ENCODE measurements at places on chromosomes 1 and 21. TPM values are rescaled to one million over a fixed set of nuclear protein-coding genes. Genes with fewer than 3 reads are reported as not detected.

The PIK3CD gene
- 16.8 TPM for total RNA-seq

- no peak overlapping the region for H3K27ac ChIP-seq
- no peaks in the 10 kb centered on the region for H3K4me1 ChIP-seq
- no peaks in the 10 kb centered on the region for H3K36me3 ChIP-seq
- no peaks in the 10 kb centered on the region for H3K27me3 ChIP-seq
- no peak overlapping the region for H3K4me3 ChIP-seq
Measured at GRCh38 chr1:116498789-116499628, 71.8 kb downstream of the CD58 start.

The SLAMF7 gene
- total RNA-seq: not detected

The ZMYM4 gene
- total RNA-seq: 65.4 TPM

- no peak overlapping the region for H3K4me3 ChIP-seq
- no peaks in the 10 kb centered on the region for H3K36me3 ChIP-seq
- no peak overlapping the region for H3K27ac ChIP-seq
- no peaks in the 10 kb centered on the region for H3K27me3 ChIP-seq
Measured at GRCh38 chr1:185353124-185353523, 36.1 kb upstream of the IVNS1ABP start.

DNA sequence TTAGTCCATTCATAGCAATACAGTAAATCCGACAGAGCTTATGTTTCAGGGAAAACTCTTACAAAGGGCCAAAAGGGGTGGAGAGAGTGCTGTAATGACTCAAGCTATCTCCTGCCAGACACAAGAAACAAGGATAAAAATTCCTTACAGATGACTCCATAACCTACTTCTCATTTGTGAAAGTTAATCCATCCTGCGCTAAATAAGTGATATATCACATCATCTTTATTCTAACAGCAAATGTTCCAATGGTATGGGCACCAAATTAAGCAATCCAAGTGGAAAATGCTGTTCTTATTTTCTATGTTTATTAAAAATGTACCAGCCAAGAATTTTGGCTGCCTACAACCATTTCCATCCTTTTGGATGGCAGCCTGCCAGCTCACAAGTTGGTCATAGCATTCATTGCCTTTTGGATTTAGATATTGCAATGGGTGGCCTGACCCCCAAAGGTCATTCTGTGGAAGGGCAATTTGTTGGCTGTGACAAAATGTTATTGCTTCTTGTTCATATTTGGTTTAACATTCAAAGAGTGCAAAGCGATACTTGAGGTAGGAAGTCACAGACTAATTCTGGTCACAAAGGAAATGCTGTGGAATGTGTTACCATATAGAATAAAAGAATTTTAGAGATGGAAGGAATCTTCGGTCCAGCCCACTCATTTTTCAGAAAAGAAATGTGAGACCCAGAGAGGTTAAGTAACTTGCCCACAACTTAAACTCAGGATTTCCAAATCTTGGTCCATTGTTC lies 2.8 kb upstream of the ENAH start:
- no peaks in the 10 kb centered on the region for H3K36me3 ChIP-seq
- peak; percentile 53 for DNase-seq
- H3K4me3 ChIP-seq: no peak overlapping the region
- peaks cover 5% of the 10 kb centered on the region for H3K4me1 ChIP-seq

All from GM23338 (cell line).